ENCODE measurements at places on chromosomes 1 and 21.

DNA sequence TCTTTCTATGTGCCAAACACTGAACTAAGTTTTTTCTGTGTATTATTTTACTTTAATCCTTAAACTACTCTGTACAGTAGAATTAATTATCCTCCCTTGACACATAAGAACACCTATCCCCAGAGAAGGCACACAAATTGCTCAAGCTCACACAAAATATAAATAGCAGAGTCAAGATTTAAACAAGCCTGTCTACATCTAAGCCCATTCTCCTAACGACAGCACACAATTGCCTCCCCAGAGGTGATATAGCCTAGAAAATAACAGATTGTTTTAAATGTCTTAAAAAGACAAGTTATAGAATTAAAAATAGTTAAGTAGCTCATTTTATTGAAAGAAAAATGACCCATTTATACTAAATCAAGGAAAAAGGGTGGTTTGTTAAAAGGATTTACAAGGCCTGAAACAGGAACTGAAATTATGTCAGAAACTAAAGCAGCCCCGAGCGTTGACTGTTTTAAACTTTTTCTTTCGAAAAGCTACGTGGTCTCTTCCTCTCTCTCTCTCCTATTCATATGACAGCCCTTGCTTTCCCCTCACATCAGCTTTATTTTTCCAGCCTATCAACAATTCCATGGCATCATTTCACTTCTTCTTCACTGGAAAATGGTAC is 30.5 kb downstream of the TNFSF18 start:
- no peak for DNase-seq

GRCh38 chr1:200346700-200347099 is 63.1 kb downstream of the ZNF281 start:
- peak; percentile 81 for DNase-seq

DNA sequence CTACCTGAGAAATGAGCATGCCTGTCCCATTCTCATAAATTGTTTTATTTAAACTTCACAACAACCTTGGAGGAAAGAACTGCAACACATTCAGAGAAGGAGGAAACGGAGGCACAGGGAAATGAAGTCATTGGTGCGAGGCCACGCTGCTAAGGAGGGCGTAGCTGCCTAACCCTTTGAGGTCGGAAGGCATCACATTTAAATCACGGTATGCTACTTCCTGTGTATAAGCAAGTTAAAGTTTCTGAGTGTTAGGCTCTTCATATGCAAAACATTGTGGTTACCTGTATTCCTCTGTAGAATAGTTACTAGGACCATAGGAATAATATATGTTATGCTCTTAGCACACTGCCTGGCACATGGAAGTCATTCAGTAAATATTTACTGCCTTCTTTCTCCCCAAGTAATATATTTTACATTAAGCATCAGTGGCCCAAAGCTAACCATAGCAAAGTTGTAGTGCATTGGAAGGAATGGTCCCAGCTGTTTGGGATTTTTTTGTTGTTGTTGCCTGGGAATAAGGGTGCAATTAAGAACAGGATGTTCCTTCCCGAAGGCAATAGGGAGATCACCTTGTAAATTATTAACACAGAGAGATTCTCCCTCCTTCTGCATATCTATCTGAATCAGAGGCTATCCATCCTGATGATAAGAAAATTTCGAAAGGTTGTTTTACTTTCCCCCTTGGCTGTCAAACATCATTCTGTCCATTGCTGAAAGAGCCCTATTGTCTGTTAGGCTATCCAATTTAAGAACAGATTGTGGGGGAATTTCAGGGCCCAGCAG is 192.2 kb upstream of the C8B start:
- no peak for DNase-seq

DNA sequence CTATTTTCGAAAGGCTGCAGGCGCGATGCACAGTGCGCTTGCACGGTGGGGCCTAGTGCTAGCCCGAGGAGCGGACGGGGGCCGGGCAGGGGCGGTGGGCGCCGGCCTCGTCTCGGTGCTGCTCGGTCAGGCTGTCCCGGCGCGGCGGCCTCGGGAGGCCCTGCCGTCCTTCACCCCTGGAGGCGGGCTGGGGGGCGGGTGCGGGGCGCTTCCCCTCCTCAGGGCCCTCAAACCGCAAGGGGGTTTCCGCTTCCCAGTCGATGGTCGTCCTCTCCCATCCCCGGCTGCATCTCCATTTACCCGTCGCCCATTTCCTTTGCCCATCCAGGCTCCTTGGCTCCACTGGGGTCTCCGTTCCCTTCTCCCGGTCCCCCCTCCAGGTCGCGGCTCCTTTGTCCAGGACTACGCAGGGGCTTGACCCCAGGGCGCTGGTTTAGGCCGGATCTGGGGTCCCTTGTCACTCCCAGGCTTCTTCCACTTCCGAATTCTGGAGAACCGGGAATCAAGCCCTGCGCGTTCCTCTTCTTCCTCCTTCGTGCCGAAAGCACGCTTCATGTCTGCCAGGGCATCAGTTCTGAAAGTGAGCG is 196.3 kb upstream of the LMO4 start:
- no peak for DNase-seq

- DNase-seq = no peak
These were observed 89.2 kb upstream of the TMEM51 start for GRCh38 chr1:15064217-15064929.

GRCh38 chr1:50095716-50096115 is 13.0 kb upstream of the ELAVL4 start:
- DNase-seq = no peak

GRCh38 chr1:16498573-16499413 is 15.3 kb downstream of the RNU1-1 start:
- DNase-seq = peak; percentile 88

DNA sequence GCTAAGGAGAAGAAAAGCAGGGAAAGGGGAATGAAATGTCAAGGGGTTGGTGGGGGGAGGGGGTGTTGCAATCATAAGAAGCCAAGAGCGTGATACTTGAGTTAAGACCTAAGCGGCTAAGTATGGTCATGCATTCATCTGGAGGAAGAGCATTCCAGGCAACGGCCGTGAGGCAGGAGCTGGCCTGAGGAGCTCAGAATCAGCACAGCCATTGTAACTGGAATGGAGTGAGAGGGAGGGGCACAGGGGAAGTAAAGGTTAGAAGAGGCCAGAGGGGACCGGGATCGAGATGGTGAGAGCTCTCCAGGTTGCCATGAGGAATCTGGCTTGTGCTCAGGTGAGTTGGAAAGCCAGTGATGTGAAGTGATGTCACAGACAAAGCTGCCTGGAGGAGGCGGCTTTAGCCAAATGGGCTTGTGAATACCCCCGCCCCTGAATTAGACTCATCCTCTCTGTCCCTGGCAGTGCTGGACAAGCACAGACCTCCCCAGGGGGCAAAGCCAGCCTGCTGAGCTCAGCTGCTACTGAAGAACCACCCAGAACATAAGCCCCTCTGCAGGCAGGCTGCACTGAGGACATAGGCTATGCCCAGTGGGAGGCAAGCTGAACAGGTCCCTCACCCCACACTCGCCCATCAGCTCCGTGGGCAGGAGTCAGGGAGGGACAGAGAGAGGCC is 61.1 kb upstream of the LAPTM5 start:
- DNase-seq = peak; percentile 76

GRCh38 chr21:43343992-43344886 is 82.7 kb downstream of the SIK1 start:
- no peak for DNase-seq

DNA sequence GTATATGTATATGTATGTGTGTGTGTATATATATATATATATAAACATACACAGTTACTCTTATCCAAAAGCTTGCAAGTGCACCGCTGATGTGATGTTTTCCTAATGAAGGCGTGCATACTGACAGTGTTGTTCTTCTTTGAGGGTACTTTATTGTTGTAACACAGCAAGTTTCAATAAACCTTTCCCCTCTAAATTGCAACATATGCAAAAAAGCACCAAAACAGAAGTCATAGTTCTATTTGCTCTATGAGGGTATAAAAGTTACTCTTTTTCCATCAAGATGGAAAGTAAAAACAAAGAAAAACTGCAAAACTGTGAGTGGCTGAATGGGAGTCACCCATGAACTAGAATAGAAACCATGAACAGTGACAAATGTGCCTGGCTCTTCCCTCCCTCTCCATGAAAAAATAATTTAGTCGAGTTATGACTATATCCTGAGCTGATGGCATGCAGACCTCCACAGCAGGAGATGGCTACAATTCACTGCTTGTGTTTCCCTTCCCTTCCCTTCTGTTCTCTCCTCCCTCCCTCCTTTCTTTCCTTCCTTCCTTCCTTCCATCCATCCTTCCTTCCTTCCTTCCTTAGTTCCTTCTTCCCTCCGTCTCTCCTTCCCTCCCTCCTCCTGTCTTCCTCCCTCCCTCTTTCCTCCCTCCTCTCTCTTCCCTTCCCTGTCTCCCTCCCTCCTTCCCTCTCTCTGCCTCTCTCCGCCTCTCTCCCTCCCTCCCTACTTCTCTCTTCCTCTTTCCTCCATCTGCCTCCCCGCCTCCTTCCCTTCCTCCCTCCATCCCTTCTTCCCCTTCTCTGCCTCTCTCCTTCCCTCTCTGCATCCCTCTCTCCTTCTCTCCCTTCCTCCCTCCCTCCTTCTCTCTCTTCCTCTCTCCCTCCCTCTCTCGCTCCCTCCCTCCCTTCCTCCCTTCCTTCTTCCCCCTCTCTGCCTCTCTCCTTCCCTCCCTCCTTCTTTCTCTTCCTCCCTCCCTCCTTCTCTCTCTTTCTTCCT is 220.7 kb upstream of the POU3F1 start:
- DNase-seq = no peak

DNA sequence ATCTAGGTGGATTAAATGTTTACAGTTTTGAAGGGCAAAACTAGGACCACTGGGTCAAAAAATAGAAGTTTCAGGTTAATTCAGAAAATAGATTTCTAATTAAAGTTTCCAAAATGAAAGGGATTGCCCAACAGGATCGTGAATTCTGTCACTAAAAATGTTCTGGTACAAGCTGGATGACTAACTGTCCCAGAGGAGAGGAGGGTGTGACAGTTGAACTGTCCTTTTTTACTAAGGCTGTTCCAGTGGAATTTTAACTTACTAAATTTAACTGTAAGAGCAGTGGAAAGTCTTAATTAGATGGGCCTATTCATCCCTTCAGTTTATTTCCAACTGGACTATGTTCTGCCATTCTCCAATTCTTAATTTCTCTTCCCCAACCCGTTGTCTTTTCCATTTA is 7.2 kb downstream of the SNX7 start:
- no peak for DNase-seq

DNA sequence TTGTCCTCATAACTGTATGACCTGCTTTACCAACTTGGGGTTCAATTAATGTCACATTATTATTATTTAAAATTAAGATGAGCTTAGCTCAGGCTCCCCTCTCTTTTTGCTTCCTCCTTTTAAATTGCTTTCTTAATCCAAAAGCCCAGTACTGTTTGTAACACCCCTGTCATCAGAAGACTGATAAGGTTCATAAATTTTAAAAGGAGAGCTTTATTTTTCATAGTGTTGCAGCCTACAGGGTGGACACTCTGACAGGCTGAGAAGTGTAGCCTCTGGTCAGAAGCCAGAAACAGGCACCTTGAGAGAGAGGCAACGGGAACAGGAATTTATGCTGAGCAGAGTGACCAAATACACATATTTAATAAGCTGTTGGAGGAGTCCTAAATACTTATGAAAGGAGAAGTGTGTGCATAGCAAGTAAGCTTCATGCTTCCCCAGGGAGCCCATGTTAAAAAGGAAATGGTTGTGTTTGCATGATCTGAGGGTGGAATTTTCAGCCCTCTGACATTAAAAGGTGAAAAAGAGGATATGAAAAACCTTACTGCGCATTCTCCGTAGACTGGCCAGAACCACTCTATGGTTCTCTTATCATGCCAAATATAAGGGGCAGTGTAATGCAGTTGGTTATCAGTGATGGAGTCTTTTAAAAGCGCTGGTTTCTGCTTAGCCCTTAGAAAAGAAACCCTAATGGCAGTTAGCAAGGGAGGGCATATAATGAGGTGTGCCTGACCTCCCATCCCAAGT is 30.5 kb upstream of the FGGY start:
- DNase-seq = no peak

DNA sequence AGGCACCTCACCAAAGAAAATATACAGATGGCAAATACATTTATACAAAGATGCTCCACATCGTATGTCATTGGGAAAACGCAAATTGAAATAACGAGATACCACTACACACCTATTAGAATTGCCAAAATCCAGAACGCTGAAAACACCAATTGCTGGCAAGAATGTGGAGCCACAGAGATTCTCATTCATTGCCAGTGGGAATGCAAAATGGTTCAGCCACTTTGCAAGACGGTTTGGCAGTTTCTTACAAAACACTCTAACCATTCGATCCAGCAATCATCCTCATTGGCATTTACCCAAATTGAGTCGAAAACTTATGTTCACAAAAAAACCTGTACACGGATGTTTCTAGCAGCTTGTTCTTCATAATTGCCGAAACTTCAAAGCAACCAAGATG is 223.3 kb upstream of the GREM2 start:
- DNase-seq = no peak

GRCh38 chr1:43536196-43536863 is 5.6 kb downstream of the PTPRF start:
- DNase-seq = no peak

- DNase-seq = no peak
These were observed 89.1 kb downstream of the ITSN1 start for GRCh38 chr21:33731447-33731846.

GRCh38 chr1:28545246-28545628 is 7.6 kb upstream of the TRNAU1AP start:
- DNase-seq = no peak
